Heart right ventricle (tissue), 16 donors: ENCODE measurements at places on chromosomes 7 and 10. TPM values are rescaled to one million over a fixed set of nuclear protein-coding genes. Genes with fewer than 3 reads are reported as not detected.

Gene TMEM184A
- total RNA-seq: 0.61 TPM

Gene CXCL12
- total RNA-seq: 167 TPM

Gene MMD2
- not detected for total RNA-seq

Gene PAX4
- total RNA-seq: not detected

Gene SLC26A4
- total RNA-seq: 1.1 TPM

Gene MINDY4
- 4.3 TPM for total RNA-seq

- DNase-seq: no peak
- no peaks in the 10 kb centered on the region for H3K4me1 ChIP-seq
- no peak overlapping the region for H3K4me3 ChIP-seq
- H3K27me3 ChIP-seq: peaks cover 6% of the 10 kb centered on the region
- H3K36me3 ChIP-seq: no peaks in the 10 kb centered on the region
Measured at GRCh38 chr7:53531-53930, 138.8 kb upstream of the FAM20C start.

DNA sequence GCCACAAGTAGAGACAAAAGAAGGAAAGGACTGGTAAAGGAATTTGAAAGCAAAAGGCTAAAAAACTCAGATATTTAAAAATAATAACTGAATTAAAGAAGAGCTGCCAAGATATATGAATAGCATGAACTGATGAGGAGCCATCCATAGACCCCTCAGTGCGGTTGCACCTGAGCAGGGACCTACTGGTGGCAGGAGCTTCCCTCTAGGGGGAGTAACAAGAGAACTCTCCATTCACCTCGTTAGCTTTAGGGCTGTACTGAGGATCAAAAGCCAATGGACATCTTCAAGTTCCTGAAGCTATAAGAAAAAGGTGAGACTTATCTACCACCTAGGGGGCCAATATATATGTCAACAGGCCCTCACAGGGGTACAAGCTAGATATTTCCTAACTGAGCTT is 27.8 kb upstream of the DOCK1 start:
- H3K27ac ChIP-seq: no peak overlapping the region
- no peaks in the 10 kb centered on the region for H3K4me1 ChIP-seq
- H3K36me3 ChIP-seq: no peaks in the 10 kb centered on the region
- DNase-seq: no peak
- peaks cover 14% of the 10 kb centered on the region for H3K27me3 ChIP-seq

DNA sequence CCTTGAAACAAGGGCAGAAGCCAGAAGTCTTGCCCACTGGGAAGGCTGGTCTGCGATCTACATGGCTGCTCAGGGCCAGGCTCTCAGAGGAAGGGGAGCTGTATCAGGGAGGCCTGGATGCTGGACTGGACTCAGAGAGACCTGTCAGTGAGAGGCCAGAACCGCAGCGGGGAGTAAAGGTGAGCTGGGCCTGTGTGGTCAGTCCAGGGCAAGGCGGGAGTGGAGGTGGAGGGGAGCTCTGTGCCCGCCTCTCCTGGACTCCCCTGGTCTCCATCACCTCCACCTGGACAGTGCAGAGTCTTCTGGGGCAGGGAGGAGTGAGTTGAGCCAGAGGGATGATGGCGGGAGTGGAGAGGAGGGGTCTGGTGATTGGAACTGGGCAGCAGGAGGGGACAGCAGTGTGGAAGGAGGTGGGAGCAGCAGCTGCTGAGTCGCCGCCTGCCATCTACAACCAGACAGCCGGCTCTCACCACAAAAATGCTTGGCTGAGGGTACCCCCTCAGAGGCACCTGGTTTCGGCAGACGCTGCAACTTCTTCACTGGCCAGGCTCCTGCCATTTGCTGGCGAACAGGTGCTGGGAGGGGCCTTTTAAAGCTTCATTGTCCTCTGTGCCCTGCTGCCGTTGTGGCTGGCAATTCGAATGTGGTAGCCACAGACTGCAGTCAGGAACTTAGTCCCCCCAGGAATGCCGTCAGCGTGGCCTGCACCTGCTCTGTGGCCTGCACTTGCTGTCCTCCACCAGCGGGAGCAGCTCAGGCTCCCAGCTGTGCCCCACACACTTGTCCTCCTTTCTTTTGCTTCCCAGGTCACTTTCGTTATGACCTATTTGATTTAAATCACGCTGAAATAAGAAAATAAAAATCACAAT is 3.5 kb downstream of the RASSF4 start:
- DNase-seq: no peak
- peak overlapping the region; percentile 72 for H3K4me3 ChIP-seq
- H3K4me1 ChIP-seq: peaks cover 82% of the 10 kb centered on the region

GRCh38 chr7:75888464-75889222 is 9.8 kb downstream of the RHBDD2 start:
- no peak overlapping the region for H3K27ac ChIP-seq
- H3K4me1 ChIP-seq: peaks cover 10% of the 10 kb centered on the region
- peak; percentile 32 for DNase-seq
- no peaks in the 10 kb centered on the region for H3K27me3 ChIP-seq

DNA sequence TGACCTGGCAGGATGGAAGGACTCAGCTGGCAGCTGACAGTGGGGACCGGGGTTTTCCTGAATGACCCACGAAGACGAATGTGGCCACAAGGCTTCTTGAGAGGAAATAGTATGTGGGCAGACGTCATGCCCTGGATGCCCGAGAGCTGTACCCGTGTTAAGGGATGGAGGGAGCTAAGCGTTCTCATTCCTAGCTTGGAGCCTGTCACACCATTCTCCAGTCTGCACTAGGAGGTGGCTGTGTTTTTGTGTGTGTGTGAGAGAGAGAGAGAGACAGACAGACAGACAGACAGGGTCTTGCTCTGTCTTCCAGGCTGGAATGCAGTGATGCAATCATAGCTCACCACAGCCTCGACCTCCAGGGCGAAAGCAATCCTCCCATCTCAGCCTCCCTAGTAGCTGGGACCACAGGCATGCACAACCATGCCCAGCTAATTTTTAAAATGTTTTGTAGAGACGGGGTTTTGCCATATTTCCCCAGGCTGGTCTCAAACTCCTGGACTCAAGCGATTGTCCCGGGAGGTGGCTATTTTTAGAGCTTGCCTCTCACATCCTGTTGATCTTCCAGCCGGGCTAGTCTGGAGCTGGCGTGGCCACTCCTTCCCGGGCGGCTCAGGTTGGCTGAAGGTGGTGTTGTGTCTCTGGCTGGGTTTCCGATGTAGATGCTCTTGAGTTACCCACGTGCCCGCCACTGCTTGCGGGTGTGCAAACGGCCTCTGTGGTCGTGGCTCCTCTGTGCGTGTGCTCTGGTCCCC is 2.1 kb downstream of the AMZ1 start:
- no peak for DNase-seq
- H3K36me3 ChIP-seq: no peaks in the 10 kb centered on the region
- H3K27ac ChIP-seq: no peak overlapping the region
- H3K4me1 ChIP-seq: peaks cover 7% of the 10 kb centered on the region
- H3K27me3 ChIP-seq: peaks cover 46% of the 10 kb centered on the region
